Inflammatory macrophage treated with lipopolysaccharide for 4 hours (primary cell): ENCODE measurements at places on chromosomes 3 and 15.

DNA sequence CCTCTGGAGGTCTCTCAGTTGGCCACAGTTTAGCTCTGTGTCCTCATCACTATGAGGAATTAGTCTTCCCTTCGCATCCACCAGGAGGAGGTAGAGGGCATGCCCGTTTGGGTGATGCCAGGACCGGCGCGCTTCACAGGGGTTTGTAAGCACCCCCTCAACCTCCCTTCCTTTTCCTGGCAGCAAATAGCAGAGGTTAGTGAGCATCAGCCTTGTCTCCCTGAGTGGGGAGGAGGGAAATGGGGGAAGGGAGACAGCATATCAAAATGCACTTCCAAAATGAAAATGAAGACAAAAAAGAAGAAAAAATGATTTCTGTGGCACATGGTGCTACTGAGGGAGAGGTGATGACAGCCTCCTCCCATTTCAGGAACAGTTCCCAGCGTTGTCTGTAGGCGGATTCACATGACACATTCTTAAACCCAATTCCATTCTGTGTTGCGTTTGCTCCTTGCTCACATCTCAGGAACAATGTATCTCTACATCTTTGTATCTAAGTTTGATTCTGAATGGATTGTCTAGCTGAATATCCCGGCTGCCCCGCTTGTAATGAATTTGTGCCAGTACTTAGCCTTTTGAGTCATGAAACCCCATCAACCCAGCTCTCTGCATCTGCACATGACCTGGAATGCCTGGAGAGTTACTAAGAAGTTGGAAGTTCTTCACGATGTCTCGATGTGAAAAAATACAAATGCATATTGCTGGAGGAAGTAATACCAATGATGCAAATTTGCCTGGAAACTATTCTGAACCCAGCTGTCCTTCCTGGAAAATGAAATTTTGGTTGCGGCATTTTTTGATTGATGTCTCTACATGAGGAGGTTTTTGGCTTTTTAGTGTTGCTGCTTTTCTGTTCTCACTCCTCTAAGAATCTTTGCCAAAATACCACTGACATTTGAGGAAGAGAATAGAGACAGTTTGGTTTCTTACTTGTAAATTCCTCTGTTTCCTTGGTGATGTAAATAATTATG lies 45.2 kb downstream of the TYRO3 start:
- DNase-seq, result peak; percentile 71

GRCh38 chr3:149368674-149369497 lies 8.6 kb downstream of the TM4SF1 start:
- no peak for DNase-seq

DNA sequence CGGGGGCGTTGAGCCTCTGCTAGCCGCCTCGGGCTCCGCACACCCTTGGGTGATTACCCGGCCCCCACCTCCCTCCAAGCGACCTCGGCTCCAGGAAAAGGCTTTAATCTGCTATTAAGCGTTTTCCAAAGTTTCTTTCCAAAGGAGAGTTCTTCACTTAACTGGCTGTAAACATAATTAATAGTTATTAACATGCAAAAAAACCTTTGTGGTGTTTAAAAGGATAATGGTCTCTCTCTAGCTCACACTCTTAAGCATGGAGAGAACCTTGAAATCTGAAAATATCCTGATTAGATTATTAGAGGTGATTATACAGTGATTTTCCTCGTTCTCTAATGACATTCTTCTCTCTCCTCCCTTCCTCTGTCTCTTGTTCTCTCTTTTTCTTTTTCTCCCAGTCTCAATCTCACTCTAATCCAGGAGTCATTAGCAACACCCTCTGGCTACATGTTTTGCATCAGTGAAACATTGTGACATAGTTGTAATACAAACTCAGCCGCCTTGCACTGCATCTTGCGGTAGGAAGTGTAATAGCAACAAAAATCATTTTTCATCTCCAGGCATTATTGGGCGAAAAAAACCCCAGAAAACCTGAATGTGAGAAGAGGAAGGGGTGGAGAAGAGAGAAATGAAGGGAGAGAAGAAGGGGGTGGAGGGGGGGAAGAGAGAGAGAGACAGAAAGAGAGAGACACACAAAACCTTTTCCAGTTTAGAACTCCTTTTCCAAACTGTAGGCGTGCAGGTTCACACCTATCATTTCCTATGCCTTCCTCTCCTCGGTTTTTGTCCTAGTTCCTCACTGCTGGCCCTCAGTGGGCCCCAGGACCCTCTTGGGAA lies 24.4 kb downstream of the NR2F2 start:
- DNase-seq, result peak; percentile 18

GRCh38 chr3:189806171-189806951 lies 175.2 kb downstream of the TP63 start:
- DNase-seq, result no peak

DNA sequence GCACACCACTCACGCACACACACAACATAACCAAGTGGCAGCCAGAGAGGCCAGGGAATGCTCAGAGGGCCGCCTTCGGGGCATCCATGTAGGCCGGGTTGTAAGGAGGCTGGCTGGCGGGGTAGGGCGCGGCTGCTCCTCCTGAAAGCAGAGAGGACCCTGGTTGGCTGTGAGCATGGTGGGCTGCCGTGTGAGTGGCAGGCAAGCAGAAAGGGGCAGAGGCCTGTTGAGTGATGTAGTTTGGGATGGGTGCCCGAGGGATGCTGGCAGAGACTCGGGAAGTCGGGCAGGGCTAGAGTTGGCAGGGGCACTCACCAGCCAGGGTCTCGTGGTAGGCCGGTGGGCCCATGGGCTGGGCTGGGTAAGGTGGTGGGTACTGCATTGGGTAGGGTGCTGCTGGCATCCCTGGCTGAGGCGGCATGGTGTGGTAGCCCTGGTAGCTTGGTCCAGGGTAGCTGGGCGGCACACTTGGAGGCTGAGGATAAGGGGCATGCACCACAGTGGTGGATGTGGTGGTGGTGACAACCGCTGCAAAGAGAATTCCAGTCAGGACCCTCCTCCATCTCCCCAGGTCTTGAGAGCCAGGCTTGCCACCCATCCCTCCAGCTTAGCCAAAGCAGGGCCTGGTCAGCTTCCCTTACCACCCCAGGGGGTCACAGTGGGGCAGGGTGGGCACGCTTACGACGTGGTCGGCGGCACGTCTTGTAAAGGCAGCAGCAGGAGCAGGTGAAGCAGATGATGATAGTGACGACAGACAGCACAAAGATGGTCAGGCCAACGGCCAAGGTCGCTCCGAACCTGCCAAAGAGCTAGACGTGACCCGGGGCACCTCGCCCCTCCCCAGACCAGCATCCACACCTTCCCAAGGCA lies 22.7 kb downstream of the ATRIP start:
- DNase-seq, result no peak

DNA sequence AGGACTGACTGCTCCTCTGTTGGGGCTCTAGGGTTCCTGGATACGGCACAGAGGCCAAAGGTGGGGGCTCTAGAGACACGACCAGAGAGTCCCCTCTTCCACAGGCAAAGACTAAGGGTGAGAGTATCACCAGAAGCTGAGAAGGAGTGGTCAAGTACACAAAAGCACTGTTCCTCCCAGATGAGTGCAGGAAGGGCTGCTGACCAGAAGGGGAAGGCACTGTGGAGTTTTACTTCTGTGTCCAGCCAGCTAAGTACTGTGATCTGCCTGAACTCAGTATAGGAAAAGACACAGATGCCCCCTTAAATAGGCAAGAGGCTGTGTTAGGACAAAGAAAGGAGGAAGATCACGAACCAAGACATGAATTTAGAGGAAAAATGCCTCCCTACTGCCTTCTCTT lies 11.7 kb downstream of the MRPS11 start:
- no peak for DNase-seq

- DNase-seq, result peak; percentile 30
Observed at GRCh38 chr3:42961633-42962032, 17.5 kb upstream of the GASK1A start.

DNA sequence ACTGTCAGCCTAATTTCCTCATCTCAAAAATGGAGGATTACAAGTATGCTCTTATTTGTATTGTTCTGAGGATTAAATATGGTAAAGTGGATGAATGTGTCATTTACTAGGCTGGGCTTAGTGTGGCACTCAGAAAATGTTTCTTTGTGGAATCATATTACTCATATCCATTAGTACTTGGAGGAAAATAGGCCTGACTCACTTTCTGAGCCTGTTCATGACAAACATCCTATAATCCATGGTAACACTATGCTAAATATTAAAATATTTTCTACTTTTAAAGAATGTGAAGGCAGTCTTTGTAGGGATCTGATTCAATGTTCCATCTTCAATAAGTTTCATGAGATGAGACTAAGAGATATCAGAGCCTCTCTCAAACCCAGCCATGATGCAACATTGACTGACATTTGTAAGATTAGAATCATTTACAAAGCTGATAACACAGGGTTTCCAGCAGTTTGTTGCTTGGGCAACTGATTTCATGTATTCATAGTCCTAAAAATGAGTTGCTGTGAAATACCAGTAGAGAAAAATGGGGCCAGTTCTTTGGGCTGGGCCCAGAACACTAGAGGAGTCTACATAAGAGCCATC lies 1048.5 kb downstream of the NTRK3 start:
- DNase-seq, result no peak

- no peak for DNase-seq
Observed at GRCh38 chr3:39448506-39449233, 18.8 kb upstream of the MOBP start.

- DNase-seq, result no peak
Observed at GRCh38 chr15:60494108-60494507, 15.2 kb upstream of the ICE2 start.

- DNase-seq, result no peak
Observed at GRCh38 chr3:81274671-81275070, 486.8 kb downstream of the GBE1 start.

DNA sequence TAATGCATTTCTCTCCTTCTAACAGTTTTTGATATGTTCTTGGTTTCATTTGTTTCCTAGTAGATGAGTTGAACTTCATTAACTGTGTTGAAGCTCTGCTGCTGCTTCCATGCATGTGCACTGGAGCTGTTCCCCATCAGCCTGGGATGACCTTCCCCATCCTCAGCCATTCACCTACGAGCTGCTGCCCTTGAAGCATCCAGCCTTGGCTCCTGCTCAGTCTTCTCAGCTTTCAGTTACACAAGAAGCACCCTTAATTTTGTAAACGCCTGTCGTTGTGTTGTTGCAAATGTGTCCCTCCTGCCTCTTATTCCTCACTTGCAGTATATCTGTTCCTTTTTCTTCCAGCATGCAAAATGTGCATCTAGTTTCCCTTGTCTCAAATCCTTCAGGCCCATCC lies 8.5 kb upstream of the ZXDC start:
- DNase-seq, result no peak

GRCh38 chr3:154428286-154429206 lies 1.4 kb downstream of the GPR149 start:
- DNase-seq, result no peak

GRCh38 chr3:116291141-116291540 lies 154.1 kb downstream of the LSAMP start:
- DNase-seq, result no peak

- peak; percentile 34 for DNase-seq
Observed at GRCh38 chr15:25890529-25890928, 27.4 kb upstream of the ATP10A start.

GRCh38 chr15:80934761-80935221 lies 54.8 kb downstream of the MESD start:
- DNase-seq, result peak; percentile 9
